ENCODE measurements at places on chromosomes 13 and 19. TPM values are rescaled to one million over a fixed set of nuclear protein-coding genes. Genes with fewer than 3 reads are reported as not detected.
A peak's percentile ranks its signal among the peaks of the same experiment; 100 is the strongest.

Gene P2RY11
- polyA plus RNA-seq: 9.8 TPM

Gene MYO16
- polyA plus RNA-seq: 0.26 TPM

Gene ZNF274
- 24.0 TPM for polyA plus RNA-seq

Gene APOC1
- polyA plus RNA-seq: 9.0 TPM

Gene UPK1A
- polyA plus RNA-seq: 12.9 TPM

Gene FAM83E
- 1.9 TPM for polyA plus RNA-seq

Gene KLHL1
- polyA plus RNA-seq: 0.89 TPM

Gene LRRC63
- polyA plus RNA-seq: 0.13 TPM

Gene BCAM
- 546 TPM for polyA plus RNA-seq

Gene TSKS
- polyA plus RNA-seq: 0.09 TPM

Gene KCNN1
- 5.0 TPM for polyA plus RNA-seq

- no peak for DNase-seq
Measured at GRCh38 chr19:1270854-1271527, 1.9 kb downstream of the CIRBP start.

GRCh38 chr19:35433448-35433847 lies 14.6 kb upstream of the FFAR2 start:
- no peak for DNase-seq

- no peak for DNase-seq
Measured at GRCh38 chr19:55858401-55858800, 22.1 kb downstream of the NLRP4 start.

GRCh38 chr13:96198038-96198437 lies 108.1 kb downstream of the HS6ST3 start:
- no peak for DNase-seq

GRCh38 chr13:46288570-46289259 lies 77.0 kb downstream of the LRRC63 start:
- no peak for DNase-seq

DNA sequence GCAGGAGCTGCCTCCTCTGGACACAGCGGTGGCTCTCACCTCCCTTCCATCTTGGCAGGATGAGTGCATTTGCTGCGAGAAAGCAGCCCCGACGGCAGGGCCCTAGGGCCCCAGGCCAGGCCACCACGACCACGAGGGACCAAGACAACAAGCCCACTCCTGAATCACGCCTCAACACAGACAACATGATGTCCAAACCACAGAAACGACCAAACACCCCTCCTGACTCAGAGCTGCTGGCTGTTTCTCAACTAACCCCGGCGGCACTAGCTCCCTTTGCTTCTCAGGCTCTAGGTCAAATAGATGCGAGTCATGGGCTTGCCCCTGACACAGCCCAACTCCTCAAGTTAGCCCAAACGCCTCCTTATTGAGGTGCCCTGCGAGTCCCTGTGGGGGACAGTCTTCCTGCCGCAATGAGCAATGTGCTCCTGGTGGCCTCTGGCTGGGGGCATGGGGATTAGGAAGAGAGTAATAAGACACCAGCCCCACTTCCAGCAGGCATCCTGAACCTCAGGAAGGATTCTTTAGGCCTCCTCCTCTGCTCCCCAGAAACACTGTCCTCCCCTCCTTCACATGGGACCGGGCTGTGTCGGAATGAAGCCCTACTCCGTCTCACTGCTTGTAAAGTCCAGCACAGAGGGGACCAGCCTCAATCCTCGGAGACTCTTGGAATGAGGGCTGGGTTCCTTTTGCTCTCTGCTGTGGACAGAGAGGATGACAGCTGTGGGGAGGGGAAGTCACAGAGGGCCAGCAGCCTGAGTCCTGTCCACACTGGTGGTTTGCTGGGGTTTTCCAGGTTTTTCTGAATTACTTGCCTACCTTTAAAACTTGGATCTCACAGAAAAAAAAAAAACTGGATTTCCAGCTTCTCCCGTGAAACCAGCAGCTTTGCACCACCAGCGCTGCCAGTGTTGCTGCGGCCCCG lies 6.9 kb upstream of the ATF5 start:
- no peak for DNase-seq

DNA sequence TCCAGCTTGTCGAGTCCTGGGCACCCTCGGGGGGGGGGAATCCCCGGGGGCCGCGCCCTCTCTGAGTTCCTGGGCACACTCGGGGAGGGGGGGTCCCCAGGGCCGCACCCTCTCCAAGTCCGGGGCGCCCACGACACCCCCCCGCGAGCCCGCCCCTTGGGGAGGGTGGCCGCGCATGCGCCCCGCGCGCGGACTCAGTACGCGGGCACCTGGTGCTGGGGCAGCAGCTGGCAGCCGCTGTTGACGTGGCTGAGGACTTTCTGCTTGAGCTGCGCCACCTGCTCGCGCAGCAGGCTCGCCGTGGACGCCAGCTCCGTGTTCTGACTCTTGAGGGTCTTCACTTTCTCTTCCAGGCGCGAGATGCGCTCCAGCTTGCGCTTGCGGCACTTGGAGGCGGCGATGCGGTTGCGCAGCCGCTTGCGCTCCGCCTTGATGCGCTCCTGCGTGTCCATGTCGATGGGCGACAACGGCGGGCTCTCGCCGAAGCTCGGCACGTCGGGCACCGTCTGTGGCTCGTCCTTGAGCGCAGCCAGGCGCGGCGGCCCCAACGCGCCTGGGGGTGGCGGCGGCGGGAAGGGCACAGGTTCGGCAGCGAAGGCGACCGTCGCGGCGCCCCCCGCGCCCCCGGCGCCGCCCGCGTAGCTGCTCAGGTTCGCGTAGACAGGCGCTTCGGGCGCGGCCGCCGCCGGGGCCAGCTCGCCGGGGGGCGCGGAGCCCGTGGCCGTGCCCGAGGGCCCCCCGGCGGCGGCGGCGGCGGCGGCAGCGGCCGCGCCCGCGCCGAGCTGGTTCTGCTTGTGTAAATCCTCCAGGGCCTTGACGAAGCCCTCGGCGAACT lies 958 bp downstream of the JUND start:
- DNase-seq: no peak

DNA sequence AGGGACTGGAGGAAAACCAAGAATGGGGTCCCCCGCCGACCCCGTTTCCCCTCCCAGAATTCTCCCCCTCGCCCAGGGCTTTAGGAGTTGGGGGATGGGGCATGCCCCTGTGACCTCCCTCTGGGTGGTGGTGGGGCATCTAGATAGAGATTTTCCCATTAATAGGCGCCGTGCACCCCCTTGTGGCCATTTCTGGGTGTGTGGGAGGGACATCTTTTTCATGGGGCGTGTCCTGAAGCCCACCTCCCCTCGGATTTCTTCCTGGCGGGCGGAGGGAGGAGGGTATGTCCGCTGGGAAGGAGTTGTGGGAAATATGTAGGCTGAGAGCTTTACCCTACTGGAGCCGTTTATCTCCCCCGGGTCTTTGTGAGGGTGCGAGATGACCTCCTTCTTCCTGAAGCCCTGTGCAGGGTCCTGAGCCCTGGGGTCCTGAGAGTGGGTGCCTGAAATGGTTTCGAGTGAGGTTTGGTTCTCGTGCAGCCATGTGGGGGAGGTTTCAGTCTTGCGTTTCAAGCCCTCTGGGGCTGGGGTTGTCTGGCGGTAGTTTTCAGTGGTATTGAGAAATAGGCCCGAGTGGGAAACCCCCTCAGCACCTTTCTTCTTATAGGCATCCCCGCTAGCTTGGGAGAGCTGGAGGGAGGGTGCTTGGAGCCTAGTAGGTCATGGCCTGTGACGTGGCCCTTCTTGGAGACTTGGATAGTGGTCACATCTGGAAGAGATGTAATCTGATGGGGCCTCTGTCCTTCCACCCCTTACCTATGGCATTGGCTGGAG lies 1.0 kb downstream of the PRMT1 start:
- no peak for DNase-seq

DNA sequence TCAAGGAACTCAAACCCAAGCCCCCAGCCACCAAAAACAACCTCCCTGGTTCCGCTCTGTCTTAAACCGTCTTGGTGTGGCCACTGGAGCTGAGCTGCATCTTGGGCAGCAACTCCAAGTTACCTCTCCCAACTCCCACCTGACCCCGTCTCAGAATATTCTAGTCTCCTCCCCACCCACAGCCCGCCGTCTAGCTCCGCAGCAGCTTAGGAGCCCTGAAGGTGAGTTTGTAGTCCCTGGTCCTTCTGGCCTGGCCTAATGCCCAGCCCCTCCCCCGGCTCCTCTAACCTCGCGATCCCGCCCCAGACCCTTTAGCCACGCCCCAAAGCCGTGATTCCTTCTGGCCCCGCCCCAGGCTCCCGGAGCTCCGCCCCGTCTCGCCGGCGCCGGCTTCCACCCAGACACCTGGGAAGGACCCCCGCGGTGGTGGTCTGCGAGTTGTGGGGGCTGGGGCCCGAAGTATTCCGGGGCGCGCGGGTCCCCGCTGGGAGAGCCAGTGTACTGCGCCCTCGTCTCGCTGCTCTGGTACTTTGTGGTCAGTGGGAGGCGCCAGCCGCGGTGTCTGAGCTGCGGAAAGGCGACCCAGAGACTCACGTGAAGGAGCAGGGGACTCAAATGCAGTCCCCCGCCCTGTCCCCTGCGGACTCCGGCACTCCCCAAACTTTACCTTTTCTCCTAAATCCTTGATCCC lies 2.5 kb upstream of the LHB start:
- no peak for DNase-seq

DNA sequence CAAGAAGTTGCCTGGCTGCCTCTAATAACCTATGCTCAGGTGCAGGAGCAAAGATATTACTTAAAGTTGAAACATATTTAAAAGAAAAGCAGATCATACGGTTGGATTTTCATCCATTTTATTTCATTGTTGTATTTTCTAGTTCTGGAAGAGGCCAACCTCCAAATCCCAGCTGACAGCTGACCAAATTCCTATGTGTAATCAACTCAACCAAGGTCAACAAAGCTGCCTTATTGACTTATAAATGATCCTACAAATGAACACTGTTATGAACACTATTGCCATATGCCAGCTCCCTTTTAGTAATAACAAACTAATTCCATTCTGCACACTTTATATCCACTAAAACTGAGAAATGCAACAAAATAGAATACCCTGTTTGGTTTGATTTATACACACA lies 1537.4 kb downstream of the SLITRK1 start:
- no peak for DNase-seq

- DNase-seq: no peak
Measured at GRCh38 chr13:53050151-53050550, 21.5 kb downstream of the OLFM4 start.

- peak; percentile 55 for DNase-seq
Measured at GRCh38 chr19:17511724-17512573, 500 bp downstream of the PGLS start.

DNA sequence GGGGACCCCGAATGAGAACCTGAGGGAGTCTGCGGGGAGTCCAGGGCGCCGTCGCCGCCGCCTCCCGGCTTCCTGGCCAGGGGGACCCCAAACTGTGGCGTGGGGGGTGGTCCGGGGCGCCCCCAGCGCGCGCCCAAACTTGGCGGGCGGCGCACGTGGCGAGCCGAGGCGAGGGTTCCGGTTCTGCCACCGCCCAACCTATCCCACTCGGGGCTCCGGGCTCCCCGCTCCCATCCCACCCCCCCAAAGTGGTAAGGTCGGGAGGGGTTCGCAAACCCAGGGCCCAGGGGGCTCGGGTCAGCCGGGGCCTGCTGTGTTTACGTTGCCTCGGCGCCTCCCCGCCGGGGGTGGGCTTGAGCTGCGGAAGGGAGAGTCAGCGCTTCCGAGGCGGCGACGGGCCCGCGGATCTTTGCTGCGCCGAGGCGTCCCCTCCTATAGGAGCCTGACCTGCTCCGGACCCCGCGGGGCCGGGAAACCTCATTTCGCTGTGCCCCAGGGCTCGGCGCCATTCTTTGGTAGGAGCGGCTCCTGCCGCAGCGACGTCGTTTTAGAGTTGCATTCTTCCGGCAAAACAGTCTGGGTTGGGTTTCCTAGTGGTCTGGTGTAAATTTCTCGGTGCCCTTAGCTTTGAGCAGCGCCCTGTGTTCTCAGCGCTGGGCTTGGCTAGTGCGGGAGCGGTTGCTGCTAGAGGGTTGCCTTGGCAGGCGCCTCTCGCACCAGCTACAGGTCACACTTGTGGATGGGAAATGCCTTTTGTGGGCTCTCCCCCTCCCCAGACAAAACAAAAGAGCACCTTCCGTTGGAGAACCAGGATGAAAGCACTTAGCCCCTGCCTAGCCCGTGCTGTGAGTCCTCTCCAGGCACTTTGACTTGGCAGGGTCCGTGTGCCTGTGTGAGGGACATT lies 1.2 kb downstream of the DAZAP1 start:
- no peak for DNase-seq

GRCh38 chr13:44211704-44212346 lies 161.8 kb upstream of the SERP2 start:
- no peak for DNase-seq

DNA sequence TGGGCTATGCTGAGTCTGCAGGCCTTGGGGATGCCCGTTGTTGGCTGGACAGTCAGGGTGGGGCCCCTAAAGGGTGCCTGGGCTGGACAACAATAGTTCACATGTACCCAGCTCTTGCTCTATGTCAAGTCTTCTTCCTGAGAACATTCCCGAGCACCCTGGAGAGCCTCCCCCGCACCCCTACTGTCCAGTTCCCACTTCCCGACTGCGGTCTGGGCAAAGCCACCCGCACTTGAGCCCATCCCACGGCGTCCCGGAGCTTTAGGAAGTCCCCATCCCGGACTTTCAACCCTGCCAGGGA lies 1.1 kb upstream of the MPND start:
- no peak for DNase-seq

- DNase-seq: no peak
Measured at GRCh38 chr13:31234729-31235128, 35.0 kb downstream of the B3GLCT start.

- no peak for DNase-seq
Measured at GRCh38 chr19:16216744-16217670, 19.3 kb downstream of the AP1M1 start.

DNA sequence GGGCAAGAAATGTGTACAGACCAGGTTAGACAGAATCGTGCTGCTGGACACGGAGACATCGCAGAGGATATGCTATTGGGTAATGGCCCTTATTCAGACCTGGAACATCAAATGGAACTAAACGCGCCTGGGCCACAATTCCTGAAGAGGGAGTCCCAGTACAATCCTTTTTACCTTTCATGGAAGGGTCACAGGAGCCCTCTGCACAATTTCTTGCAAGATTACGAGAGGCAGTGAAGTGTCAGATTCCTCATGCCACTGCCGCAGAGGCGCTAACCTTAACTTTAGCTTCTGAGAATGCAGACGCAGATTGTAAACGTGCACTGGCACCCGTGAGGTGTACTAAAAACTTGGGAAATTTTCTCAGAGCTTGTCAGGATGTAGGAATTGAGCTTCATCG lies 18.1 kb downstream of the CLEC4M start:
- DNase-seq: no peak

DNA sequence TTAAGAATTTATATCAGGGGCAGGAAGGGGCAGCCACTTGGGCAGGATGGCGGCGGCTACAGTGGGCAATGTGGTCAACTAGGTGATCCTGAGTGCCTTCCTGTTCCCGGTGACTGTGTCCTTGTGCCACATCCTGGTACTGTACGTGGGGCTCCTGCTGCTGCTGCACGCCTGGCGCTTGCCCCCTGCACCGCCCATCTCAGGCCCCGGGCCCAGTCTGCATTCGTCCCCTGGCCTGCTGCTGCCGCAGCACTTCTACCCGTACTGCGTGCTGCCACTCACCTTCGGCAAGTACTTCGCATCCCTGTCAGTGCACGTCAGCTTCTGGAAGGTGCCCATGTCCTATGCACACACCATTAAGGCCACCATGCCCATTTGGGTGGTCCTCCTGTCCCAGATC lies 40.1 kb downstream of the IFT88 start:
- DNase-seq: no peak

GRCh38 chr19:2252055-2252796 lies 3.1 kb downstream of the AMH start:
- no peak for DNase-seq

Data from left renal pelvis (tissue), 4 donors.